ENCODE measurements at places on chromosomes 16 and 17.

DNA sequence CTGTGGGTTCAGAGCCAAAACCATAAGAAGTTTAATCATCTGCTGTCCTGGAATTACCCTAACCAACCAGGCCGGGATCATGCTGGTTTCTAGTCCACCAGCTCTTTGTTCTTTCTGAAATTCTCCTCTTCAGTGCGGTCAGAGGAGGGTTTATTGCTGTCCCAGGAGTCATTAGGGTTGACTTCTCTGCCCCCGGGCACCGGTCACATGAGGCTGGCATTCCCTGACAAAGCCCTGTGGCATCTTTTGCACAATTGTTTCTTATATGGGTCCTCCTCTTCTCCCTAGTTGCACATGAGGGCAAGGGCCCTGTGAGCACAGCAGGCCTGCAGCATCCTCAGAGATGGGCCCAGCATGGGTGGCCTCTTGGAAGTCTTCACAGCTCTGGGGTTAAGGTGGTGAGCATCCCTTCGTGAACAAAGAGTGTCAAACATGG lies 243.9 kb downstream of the IRF8 start:
- no peak for DNase-seq

- no peak for DNase-seq
These were observed 3.9 kb downstream of the SPATA20 start for GRCh38 chr17:50550661-50551432.

GRCh38 chr17:3918372-3919122 lies 2.3 kb upstream of the P2RX1 start:
- DNase-seq: no peak

DNA sequence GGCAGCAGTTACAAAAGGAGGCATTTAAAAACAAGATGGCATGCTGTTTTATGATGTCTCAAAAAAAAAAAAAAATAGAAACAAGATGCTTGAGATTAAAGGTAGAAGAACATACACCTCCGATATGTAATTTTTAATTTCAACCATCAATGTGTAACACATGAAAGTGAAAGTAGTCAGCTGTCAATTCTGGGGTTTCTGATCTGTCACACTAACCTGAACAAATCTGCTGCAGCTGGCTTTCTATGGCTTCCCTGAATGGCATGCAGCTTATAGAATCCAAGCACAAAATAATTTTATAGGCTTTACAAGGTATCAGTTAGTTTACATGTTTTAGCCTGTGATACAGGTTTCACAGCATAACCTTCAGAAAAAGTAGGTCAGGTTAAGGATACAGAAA lies 13.5 kb downstream of the GLYR1 start:
- DNase-seq: no peak

DNA sequence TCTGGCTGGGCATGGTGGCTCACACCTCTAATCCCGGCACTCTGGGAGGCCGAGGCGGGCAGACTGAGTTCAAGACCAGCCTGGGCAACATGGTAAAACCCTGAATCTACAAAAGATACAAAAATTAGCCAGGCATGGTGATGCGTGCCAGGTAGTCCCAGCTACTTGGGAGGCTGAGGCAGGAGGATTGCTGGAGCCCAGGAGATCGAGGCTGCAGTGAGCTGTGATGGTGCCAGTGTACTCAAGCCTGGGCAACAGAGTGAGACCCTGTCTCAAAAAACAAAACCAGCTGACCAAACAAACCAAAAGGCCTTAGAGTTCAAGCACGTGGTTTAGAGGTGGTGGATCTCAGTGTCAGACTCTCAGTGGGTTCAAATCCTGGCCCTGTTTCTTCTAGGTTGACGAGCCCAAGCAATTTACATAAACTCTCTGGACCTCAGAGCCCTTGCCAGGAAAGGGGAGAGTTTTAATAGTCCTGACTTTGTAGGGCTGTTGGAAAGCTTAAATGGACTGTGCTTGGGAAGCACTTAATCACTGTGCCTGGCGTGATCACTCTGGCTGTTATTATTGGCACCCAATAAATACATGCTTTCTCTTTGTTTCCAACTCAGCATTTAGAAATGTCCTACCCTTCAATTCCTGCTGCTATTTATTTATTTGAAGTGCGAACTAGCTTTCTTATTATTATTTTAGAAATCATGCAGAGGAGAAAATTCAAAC lies 44.7 kb downstream of the ABCC1 start:
- DNase-seq: no peak

DNA sequence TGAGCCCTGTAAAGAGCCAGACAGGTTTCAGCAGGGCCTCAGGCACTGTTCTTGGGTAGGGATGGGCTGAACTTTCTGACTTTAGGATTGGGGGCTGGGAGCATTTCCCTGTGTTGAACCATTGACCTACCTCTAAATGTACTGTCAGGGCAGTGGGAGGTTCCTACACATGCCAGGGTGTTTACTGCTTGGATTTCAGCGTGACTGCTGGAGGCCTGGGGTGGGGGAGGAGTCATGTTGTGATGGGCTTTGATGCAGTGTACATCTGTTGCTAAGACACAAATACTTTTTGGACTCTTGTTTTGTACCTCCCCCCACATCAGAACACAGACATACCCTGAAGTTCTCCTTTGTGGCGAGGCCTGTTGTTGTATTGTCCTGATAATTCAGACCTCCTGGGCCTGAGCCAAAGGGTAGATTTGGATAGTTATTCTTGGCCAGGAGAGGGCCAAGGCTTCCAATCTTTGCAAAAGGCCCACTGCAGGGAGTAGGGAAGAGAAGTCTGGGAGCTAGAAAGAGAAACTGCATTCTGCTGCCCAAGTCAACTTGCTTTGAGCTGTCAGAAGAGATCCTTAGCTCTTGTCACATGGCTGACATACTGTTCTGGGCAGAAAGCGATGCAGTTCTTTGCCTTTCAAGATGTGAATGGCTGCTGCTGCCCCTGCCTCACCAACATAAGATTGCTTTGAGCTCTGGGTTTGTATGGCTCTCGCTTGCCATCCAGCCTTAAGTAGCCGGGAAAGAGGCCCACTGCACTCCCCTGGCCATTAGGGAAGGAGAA lies 3.7 kb downstream of the NFE2L1 start:
- DNase-seq: no peak

DNA sequence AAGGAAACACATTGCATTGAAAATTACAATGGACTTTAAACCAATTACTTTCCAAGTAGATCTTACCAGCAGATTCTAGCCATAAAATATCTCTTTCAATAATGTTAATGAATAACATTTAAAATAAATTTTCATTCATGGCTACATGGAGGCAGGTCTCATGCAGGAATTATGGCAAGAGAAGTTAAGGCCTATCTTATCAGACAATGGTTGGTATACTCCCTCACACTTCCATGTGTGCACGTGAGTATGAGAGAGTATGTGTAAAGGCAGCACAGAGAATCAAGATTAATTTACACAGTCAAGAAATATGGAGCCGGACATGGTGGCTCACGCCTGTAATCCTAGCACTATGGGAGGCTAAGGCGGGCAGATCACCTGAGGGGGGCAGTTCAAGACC lies 76.5 kb downstream of the HELZ start:
- DNase-seq: no peak

DNA sequence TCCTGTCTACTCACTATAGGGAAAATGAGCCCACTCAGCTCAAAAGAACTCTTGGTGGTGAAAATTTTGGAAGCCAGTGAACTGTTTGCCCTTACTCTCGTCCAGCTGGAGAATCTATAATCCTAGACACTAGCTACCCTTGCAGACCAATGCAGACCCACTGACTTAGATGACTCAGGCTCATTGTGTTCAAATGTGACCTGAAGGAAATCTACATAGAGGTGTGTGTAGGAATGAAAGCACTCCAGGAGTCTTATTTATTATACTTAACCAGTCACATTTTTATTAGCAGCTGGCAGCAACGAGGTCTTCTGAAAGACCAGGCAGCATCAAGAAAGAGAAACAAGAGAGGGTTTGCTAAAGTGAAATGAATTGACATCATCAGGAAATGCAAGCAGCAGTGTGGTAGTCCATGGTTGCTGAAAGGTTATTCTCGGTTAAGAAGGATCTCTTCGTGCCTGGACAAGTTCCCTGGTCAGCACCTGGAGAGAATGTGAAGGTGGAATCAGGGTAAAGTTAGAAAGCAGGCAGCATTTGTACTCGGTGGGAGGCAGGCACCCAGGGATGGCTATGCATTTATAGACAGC lies 1.4 kb downstream of the KRTAP29-1 start:
- DNase-seq: no peak

DNA sequence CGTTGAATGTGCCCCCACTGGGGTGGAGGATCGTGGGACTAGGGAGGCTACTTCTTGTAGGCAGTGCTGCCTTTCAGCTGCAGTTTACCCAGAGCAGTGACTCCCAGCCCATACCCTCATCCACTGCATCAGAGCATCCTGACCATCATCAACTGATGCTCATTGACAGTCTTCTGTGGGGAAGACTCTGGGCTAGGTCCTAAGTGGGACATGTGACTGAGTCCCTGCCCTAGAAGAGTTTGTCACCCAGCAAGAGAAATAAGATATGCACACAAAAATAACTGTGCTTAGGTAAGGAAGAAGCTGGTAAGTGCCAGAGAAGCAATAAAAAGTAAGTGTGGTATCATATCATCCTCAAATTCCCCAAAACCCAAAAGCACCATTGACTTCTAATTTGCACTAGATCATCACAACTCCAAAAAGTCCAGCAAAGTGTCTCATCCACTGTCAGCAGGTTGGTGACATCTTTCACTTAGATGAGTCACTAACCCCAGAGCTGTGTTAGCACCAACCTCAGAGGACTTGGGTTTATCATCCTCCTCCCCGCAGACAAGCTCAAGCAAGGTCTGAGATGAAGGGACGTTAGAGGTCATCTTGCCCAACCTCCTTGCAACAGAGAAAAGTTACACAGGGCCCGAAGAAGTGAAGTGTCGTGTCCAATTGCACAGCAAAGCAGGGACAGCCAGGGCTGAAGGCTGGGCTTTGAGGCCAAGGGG lies 99.0 kb downstream of the CCDC182 start:
- no peak for DNase-seq

DNA sequence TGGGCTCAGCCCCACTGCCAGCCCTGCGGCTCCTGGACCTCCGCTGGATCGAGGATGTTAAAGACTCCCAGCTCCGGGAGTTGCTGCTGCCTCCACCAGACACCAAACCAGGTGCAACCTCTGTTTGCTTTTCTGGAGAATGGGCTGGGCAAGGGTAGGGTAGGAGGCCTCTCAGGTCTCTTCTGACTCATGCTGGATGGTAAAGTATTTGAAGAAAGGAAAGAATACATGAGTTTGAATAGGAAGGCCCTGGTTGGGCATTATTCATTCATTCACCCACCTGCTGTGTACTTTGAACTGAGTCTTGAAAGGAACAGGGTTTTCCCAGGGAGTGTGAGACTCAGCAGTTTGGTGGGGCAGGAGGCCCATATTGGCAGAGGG lies 6.5 kb upstream of the ORAI3 start:
- no peak for DNase-seq

DNA sequence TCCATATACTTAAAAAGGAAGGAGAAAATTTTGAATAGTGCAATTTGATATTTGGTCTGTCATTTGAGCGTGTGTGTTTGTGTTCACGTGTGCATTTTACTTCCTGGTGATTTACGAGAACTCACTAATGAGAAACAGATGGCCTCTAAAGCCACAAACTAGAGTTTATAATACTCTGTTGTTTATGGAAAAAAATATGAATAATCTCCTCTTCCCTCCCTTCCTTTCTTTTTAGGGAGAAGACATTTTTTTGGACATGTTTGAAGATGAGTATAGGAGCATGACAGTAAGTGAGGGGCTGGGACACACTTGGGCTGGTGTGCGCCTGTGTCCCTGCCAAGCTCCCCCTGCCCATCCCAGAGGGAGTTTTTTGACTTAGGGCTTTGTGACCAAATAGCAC lies 102.7 kb downstream of the CLEC16A start:
- no peak for DNase-seq

DNA sequence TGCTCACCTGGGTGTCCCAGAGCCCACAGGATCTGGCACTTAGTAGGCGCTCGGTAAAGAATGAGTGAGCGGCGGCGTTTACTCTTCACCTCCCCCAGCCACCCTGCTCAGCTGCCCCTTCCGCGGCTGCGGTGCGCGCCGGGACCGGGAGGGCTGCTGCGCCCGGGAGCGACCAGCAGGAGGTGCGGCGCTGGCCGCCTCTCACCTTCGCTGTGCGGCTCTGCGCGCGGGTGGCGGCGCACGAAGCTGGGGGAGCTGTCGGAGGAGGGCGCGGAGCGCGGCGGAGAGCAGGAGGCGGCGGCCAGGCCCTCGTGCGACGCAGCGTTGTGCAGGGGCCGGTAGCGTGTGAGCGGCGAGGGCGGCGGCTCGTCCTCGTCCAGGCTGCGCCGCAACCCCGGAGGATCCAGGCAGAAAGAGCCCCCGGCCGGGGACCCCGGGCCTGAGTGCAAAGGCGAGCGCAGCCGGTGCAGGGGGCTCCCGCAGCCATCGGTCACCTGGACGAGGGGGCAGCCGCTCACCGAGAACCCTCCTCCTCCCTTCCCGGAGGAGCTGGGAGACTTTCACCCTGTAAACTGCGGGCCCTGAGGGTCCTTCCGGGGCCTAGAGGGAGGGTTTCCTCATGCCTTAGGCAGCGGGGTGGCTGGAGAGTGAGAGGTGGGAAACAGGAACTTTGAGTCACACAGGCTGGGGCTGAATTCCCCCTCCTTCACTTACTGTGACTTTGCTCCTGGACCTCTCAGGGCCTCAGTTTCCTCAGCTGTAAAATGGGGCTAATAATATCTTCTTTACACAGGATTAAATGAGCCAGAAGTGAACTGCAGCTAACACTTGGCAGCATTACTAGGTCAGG lies 12.5 kb downstream of the SAMD14 start:
- DNase-seq: peak; percentile 52

- DNase-seq: no peak
These were observed 5.2 kb downstream of the GRB7 start for GRCh38 chr17:39742856-39743436.

- DNase-seq: no peak
These were observed 56.3 kb downstream of the ABCC1 start for GRCh38 chr16:16005721-16006120.

- DNase-seq: no peak
These were observed 3.1 kb upstream of the GSE1 start for GRCh38 chr16:85610059-85610445.

DNA sequence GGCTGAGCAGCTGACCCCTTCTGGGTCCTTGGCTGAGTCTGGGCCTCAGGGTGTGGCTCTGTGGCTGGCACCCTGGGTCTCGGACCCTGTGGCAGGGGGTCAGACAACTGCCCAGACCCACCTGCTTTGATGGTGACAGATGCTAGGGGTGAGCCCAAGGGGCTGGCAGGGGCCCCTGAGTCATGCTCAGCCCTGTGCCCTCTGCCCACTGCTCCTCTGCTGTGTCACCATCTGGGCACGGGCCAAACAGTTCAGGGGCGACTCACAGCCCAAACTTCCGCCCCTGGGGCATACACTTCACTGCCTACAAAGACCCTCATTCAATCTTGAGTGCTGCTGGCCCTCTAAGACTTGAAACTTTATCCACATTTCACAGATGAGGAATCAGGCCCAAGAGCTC lies 5.7 kb downstream of the ADGRG1 start:
- no peak for DNase-seq

- DNase-seq: no peak
These were observed 33.7 kb downstream of the PIMREG start for GRCh38 chr17:6477831-6478383.

- DNase-seq: no peak
These were observed 25.6 kb downstream of the NUP85 start for GRCh38 chr17:75231071-75231470.

GRCh38 chr16:89033796-89034572 lies 57.0 kb upstream of the CBFA2T3 start:
- DNase-seq: no peak

Data from activated T-helper 1 cell treated with Interleukin-2 at 50 U/mL for 16 hours (primary cell).